ENCODE measurements at places on chromosomes 7 and 10.

- DNase-seq = no peak
Measured at GRCh38 chr10:77513220-77513619, 124.4 kb downstream of the KCNMA1 start.

GRCh38 chr10:44749151-44749550, 162.0 kb upstream of the TMEM72 start:
- DNase-seq = no peak

DNA sequence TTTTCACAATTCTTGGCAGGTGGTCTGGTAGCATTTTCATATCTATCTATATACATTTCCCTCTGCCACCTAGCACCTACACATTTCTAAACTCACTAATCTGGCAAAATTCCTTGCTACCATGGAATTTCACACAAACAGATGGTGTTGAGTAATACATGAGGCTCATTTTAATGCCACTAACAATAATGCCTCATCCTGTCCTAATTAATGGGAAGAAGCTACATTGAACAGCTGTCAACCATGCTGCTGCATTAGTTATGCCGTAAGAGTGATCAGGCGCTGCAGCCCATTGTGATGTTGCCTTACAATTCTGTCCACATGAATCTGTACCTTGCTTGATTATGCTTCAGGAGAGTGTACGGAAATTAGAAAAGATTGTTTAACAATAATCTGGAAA, 23.2 kb downstream of the COL1A2 start:
- no peak for DNase-seq

- DNase-seq = no peak
Measured at GRCh38 chr7:112945046-112945445, 141.6 kb downstream of the GPR85 start.

DNA sequence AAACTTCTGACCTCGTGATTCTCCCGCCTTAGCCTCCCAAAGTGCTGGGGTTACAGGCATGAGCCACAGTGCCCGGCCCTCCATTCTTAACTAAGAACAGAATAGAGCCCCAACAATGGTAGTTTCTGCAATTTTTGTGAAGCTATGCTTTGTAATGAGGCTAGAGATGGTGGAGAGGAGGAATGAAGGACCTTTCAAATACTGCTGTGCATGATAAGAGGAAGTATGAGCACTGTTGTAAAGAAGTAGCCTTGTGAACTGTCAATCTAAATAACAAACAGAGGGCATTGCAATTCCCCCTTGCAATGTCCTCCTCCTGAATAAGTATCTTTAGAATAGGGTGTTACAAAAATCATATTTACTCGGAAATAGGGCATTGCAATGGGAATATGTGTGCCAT, 70.2 kb downstream of the EVX1 start:
- DNase-seq = no peak
